ENCODE measurements at places on chromosomes 7 and 10. TPM values are rescaled to one million over a fixed set of nuclear protein-coding genes. Genes with fewer than 3 reads are reported as not detected.
A peak's percentile ranks its signal among the peaks of the same experiment; 100 is the strongest.

The SMO gene
- 7.0 TPM for total RNA-seq

The PTPN12 gene
- total RNA-seq: 51.0 TPM

DNA sequence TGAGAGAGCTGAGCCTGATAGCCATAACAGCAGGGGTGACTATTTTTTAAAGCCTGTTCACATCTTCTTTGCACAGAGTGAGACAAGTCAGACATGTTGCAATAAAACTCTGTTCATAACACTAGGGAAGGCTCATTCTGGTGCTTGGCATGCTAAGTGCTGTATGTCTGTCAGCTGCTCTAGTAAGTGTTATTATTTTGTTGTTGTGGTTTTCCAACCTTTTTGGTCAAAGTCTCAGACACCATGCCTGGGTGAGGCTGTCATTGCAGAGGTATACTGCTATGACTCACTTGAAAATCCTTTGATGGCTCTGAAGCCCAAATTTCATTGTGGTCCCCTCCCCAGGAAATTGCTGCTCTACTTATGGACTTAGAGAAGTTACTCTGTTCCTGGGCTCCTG lies 129.7 kb downstream of the ADRA2A start:
- DNase-seq: no peak
- no peaks in the 10 kb centered on the region for H3K36me3 ChIP-seq
- no peak overlapping the region for H3K27ac ChIP-seq
- H3K4me1 ChIP-seq: no peaks in the 10 kb centered on the region

DNA sequence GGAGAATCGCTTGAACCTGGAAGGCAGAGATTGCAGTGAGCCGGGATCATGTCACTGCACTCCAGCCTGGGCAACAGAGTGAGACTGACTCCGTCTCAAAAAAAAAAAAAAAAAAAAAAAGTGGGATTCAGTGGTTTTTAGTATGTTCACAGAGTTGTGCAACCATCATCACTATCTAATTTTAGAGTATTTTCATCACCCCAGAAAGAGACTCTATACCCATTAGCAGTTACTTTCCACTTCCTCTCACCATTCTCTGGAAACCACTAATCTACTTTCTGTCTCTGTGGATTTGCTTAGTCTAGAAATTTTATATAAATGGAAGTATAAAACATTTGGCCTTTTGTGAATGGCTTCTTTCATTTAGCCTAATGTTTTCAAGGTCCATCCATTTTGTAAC lies 113.4 kb downstream of the ST7 start:
- no peaks in the 10 kb centered on the region for H3K36me3 ChIP-seq
- H3K4me3 ChIP-seq: no peak overlapping the region
- peaks cover 20% of the 10 kb centered on the region for H3K4me1 ChIP-seq

DNA sequence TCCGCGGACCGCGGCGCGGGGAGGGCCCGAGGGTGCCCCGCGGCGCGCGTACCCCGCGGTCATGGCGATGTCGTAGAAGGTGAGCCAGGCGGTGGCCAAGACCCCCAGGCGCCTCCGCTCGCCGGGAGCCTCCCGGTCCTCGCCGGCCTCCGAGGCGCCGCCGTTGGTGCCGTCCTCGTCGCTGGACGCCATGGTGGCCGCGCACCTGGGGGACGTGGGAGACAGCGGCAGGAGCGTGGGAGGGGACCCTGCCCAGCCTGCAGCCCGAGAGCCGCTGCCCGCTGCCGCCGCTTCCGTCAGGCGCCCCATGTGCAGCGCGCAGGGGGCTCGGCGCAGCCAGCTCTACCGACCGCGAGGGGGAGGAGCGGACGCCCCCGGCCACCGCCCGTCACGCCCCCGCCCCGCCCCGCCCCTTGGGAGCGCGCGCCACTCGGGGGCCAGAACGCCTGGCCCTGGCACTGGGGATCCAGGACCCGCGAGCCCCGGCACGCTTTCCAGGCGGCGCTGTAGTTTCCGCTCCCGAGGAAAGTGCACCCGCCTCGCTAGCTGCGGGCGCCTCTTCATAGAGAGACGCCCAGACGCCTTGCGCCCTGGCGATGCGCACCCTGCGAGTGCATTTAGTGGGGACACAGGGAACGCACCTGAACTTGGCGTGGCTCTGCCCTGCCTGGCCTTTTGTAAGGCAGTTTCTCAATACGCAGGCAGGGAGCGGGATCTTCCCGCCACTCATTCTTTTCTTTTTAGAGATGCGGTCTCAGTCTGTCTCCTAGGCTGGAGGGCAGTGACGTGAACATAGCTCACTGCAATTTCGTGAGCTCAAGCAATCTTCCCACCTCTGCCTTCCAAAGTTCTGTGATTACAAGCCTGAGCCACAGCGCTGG lies at the start of gene HACD1:
Gene HACD1 (minus strand): TSS at position 344 of the 881 bp plus-strand sequence. CDS start 35 bp downstream, at position 309.
- peak within 1 kb of the TSS; percentile 85 for H3K4me3 ChIP-seq
- H3K4me1 ChIP-seq: no peaks in the 10 kb centered on the region
- peak; percentile 61 for DNase-seq
- peaks cover 13% of the 10 kb centered on the region for H3K36me3 ChIP-seq
- H3K27ac ChIP-seq: peak within 1 kb of the TSS; percentile 97

DNA sequence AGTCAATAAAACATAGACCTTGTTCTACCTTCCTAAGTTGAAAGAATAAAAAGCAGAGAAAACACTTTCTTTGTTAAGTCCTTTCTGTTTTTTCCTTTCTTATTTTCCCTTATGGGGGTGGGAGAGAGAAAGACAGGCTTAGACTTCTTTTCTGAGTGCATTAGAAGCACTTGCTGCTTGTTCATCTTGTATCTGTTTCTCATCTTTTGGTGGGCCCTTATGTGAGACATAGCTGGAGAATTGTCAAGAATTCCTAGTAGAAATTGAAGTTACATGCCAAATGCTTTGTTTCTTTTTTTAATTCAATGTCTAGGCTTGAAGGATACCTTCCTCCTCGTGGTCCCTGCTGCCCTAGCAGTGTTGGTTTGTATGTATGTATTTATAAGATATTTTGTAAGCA lies 6.7 kb downstream of the EIF4EBP2 start:
- H3K4me3 ChIP-seq: no peak overlapping the region
- H3K36me3 ChIP-seq: peaks cover 10% of the 10 kb centered on the region
- no peak overlapping the region for H3K27ac ChIP-seq
- DNase-seq: no peak
- H3K4me1 ChIP-seq: peaks cover 9% of the 10 kb centered on the region
- H3K27me3 ChIP-seq: no peaks in the 10 kb centered on the region

DNA sequence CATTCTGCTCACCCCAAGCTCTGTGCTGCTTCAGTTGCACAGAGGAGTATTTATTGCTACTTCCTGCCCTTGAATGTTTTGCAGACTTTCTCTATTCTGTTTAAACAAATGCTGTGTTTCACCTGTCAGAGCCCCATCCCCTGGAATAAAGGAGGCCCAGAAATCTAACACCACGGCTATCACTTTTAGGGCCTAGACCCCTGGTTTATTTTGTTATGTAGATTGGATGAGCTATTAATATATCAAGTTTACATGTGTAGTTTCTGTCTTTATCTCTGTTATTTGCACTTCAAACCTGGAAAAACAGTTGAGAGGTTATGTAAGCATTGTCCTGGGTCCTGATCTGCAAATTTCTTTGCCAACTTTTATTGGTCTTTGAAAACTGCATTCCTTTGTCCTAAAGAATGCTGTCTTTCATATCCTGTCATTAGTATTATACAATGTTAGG lies 630.1 kb downstream of the PARD3 start:
- H3K4me1 ChIP-seq: peaks cover 4% of the 10 kb centered on the region
- no peaks in the 10 kb centered on the region for H3K36me3 ChIP-seq
- H3K27me3 ChIP-seq: no peaks in the 10 kb centered on the region
- no peak for DNase-seq
- H3K4me3 ChIP-seq: no peak overlapping the region

DNA sequence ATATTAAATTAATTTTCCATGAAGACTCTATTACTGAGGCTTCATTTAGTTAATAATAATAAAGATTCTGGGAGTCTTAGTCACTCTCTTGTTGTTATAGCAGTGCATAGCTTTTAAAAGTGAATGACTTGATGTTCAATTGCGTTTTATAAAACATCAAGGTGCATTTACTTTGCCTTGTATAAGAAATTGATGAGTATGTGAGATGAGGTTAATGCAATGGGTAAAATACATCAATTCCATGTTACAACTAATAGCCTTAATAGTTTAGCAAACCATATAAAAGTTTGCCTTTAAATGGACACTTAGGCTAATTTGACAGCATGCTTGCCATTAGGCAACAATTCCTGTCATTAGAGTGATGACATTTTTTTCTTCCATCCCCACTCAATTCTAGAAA lies 173.6 kb upstream of the TEX47 start:
- H3K36me3 ChIP-seq: no peaks in the 10 kb centered on the region
- no peak overlapping the region for H3K4me3 ChIP-seq
- H3K27me3 ChIP-seq: no peaks in the 10 kb centered on the region
- no peak for DNase-seq
- H3K27ac ChIP-seq: no peak overlapping the region
- no peaks in the 10 kb centered on the region for H3K4me1 ChIP-seq

DNA sequence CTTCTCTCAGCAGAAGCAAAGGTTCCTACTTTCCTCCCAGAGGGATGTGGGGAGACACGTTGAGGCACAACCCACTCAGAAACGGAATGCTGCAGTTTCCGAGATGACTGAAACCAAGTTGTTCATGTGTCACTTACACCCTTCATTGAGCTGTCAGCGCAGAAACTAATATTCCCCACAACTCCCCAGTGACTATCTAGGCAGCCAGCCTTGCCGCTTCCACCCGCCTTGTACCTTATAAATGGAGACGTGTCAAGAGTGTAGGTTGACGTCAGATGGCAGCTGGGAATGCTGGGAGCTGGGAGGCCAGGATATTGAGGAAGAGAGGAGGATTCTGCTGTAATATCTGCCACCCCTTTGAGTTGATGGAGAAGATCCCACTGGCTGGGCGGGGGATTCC lies 15.1 kb downstream of the GPR26 start:
- H3K27ac ChIP-seq: no peak overlapping the region
- H3K27me3 ChIP-seq: peaks cover 5% of the 10 kb centered on the region
- no peaks in the 10 kb centered on the region for H3K4me1 ChIP-seq

Measured in heart left ventricle (tissue), 16 donors.